ENCODE measurements at places on chromosomes 13 and 19.

DNA sequence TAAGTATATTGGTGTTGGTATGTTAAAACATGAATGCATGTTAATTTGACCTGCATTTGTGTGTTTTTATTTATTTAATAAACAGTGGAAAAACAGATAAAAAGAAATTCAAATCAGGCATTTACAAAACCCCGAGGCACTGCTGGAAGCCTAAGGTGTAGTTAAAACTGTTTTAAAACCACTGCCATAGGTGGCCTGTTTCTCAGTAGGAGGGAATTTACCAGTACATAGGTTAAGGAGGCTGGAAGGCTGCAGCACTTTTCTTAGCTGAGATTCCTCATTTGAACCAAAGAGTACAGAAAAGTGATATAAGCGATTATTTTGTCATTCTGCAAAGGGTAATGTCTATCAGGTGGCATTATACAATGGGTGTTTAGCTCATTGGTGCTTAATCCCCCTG is 99.6 kb downstream of the PAN3 start:
- DNase-seq = no peak

DNA sequence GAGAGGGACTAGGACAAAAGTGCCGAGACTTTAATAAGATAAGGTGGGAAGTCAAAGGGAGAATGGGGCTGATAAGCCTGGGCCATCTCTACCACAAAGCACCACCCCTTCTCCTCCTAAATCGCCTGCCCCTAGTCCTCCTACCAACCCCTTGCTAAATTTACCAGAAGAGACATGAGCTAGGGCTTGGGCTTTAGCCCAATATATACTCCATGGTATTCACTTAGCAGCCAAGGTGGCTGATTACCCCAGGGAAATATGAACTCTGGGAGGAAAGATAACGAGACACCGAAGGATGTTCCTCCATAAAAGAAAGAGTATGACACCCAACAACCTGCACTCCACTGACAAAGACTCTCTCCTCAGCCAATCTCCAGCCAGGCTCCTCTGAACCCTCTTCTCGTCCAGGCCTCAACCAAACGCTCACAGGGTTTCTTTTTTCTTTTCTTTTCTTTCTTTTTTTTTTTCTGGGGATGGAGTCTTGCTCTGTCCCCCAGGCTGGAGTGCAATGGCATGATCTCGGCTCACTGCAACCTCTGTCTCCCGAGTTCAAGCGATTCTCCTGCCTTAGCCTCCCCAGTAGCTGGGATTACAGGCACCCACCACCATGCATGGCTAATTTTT is 610.2 kb downstream of the UQCRFS1 start:
- DNase-seq = no peak

DNA sequence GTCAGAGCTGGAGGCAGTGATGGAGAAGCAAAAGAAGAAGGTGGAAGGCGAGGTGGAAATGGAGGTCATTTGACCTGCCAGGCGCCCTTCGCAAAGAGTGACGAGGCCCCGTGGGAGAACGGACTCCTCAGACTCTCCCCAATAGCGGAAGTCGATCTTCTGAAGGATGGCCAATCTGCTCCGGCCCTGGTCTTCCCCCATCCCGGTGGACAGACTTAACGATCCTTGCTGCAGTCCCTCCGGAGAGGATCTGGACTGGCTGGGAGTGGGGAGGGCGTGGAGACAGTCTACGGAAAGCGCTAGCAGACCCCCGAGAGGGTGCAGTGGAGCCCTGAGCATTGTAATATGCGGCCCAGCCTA is 11.9 kb downstream of the EPS8L1 start:
- no peak for DNase-seq

GRCh38 chr19:32869966-32870573 is 503 bp upstream of the SLC7A9 start:
- DNase-seq = no peak

GRCh38 chr13:91904005-91904404 is 505.6 kb downstream of the GPC5 start:
- no peak for DNase-seq

DNA sequence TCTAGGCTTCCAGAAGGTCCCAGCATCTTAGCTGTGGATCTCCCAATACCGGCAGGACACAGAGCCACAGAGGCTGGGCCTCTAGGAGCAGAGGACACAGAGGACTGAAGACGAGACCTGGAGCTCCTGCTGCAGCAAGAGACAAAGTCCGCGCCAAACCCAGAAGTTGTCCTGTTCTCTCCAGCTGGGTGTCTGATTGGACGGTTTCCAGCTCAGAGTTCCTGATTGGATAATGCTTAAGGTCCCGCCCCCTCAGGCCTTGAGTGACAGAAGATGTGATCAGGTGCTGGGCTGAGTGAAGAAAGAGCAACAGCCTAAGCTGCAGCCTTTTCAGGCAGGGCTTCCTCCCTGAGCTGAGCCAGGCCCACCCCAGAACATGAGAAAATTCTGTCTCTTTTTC is 59.9 kb upstream of the ZNF85 start:
- DNase-seq = no peak

- DNase-seq = no peak
Measured at GRCh38 chr13:36794706-36795105, 24.3 kb upstream of the RFXAP start.

GRCh38 chr19:51712461-51713081 is 11.2 kb downstream of the HAS1 start:
- DNase-seq = no peak

GRCh38 chr19:39502640-39503417 is 4.1 kb downstream of the DLL3 start:
- no peak for DNase-seq

GRCh38 chr13:83914368-83914767 is 32.1 kb upstream of the SLITRK1 start:
- DNase-seq = no peak

DNA sequence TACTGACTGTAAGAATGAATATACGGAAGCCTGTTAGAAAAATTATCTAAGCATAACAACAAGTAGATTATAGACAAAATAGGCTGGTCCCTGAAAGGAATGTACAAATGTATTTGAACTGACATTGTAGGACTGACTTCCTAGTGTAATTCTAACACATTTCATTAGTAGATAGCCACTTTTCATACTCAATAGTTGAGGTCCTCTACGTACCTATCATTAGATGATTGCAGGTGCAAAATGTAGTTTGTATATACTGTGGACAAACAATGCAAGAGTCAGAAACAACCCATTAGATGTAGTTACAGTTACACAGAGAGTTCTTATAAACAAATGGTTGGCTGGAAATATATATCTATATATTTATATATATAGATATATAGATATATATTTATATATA is 402.3 kb upstream of the SLITRK6 start:
- no peak for DNase-seq
